CD4-positive, alpha-beta T cell (primary cell): ENCODE measurements at places on chromosomes 4 and X. TPM values are rescaled to one million over a fixed set of nuclear protein-coding genes. Genes with fewer than 3 reads are reported as not detected.

- no peaks in the 10 kb centered on the region for H3K4me1 ChIP-seq
- H3K27ac ChIP-seq = no peak overlapping the region
- DNase-seq = no peak
- H3K27me3 ChIP-seq = no peaks in the 10 kb centered on the region
- H3K36me3 ChIP-seq = no peaks in the 10 kb centered on the region
Measured at GRCh38 chr4:30537456-30537855, 182.7 kb upstream of the PCDH7 start.

DNA sequence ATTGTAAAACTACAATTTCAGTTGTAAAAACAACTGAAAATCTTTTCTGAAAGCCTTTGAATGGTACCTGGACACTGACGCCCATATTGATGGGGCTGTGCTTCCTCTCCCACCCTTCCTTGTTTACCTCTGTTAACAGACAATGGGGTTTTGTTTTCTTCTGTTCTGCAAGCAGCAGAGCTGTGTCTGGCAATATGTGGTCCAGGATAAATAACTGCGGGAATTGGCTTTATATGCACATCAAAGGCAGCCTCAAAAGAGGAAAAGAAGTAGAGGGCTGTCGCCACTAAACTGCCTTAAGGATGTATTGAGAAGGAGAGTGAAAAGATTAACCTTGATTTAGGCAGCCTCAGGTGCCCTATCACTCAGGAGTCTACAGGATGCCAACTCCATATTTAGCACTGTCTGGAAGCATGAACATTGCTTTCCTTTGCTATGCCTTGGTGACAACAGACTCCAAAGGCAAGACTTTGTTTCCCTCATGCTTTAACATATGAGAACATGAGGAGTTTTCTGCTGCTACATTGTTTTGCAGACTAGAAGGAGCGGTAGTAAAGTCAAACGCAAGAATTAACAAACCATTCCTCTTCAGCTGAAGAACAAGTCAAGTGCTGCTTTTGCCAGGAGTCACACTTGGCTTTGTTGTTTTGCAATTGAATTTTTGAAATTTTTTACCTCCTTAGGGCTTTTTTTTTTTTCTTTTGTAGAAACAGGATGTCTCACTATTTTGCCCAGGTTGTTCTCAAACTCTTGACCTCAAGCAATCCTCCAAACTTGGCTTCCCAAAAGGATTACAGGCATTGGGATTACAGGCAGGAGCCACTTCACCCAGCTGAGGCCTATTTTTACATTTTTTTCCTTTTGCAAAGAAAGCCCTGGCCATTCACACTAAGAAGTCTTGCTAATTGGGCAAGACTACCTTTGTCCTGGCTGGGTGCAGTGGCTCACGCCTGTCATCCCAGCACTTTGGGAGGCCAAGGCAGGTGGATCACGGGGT, 3.0 kb downstream of the IL21 start:
- no peak overlapping the region for H3K4me3 ChIP-seq
- no peaks in the 10 kb centered on the region for H3K36me3 ChIP-seq
- no peak for DNase-seq

GRCh38 chr4:74523096-74523495, 78.2 kb downstream of the AREG start:
- H3K4me3 ChIP-seq = no peak overlapping the region
- H3K27me3 ChIP-seq = no peaks in the 10 kb centered on the region
- H3K36me3 ChIP-seq = no peaks in the 10 kb centered on the region
- H3K27ac ChIP-seq = no peak overlapping the region
- no peak for DNase-seq

DNA sequence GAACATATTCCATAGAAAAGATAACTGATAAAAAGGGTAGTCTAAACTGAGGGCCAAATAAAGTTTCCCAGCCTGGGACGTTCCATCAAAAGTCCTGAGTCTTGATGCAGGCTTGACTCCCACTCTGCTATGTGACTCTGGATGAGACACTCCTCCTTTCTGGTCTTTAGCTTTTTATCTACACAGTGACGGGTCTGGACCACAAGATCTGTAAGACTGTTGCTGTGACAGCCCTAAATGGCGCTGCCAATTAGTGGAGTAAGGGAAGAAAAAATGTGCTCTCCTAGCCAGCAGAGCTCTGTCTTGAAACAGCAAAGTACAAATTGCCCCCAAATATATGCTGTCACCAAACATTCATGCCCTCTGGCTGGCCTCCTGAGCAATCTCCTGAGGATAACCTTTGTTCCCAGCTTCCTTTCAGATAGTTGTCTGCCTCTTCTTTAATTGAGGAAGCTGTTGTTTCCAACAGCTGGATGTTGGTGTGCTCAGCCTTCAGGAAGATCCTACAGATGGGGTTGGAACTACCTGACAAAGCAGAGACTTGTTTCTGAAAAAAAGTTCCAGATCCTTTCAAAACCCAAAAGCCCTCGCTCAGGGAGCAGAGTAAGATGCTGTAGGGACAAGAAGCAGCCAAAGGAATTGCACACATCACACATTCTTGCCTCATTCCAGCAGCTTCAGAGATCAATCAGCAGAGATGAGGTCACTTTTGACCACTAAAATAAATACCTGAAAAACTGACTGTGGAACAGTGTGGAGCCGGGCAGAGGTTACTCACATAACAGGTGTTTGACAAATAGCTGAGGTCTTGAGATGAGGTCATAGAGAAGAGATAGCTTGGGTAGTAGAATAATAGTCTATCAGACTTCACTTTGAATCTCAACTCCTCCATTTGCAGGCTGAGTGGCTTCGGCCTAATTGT, 383.4 kb upstream of the FGF13 start:
- no peaks in the 10 kb centered on the region for H3K36me3 ChIP-seq
- H3K4me3 ChIP-seq = no peak overlapping the region
- no peaks in the 10 kb centered on the region for H3K27me3 ChIP-seq
- H3K4me1 ChIP-seq = no peaks in the 10 kb centered on the region

GRCh38 chr4:6472008-6472386, 417 bp downstream of the PPP2R2C start:
- H3K4me1 ChIP-seq = peaks cover 8% of the 10 kb centered on the region
- no peak for DNase-seq
- H3K27ac ChIP-seq = no peak overlapping the region
- no peak overlapping the region for H3K4me3 ChIP-seq
- H3K36me3 ChIP-seq = no peaks in the 10 kb centered on the region

DNA sequence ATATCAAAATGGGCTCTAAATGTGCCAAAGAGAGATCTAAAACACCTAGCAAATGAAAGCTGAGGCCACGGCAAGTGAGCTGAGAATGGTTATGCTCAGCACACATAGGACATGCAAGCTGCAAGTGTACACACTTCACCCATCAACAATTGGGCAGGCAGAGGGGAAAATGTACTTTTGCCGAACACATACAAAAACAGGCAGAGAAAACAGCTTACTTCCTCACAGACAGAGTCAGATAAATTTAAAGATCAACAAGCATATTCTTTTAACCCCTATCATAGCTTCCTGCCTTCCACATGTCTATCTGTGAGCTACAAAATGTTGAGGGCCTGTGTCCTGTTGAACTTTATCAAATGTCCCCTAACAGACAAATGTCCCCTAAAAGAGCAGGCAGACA, 60.3 kb downstream of the SH3KBP1 start:
- H3K27ac ChIP-seq = no peak overlapping the region
- no peaks in the 10 kb centered on the region for H3K27me3 ChIP-seq
- no peak for DNase-seq

DNA sequence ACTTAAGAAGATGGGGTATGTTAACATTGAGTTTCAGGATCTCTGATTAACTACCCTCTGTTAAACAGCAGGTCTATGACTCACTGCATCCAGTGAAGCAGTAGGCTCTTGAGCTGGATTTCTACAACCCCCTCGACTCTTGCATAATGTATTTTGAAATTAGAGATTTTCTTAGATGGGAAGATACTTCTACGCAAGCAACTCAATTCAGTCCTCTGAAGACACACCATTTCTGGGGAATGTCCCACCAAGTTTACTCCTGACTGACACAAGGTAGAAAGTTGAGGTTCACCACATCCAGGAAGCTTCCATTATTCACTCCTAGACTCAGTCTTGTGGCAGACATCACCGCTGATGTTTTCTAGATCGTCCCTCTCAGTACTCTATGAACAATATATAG, 12.9 kb downstream of the PALLD start:
- H3K27me3 ChIP-seq = no peaks in the 10 kb centered on the region
- DNase-seq = no peak
- no peak overlapping the region for H3K27ac ChIP-seq
- peaks cover 20% of the 10 kb centered on the region for H3K4me1 ChIP-seq

GRCh38 chrX:69119122-69119521, 46.1 kb downstream of the PJA1 start:
- no peaks in the 10 kb centered on the region for H3K27me3 ChIP-seq
- no peaks in the 10 kb centered on the region for H3K36me3 ChIP-seq
- H3K4me3 ChIP-seq = no peak overlapping the region
- no peak for DNase-seq

DNA sequence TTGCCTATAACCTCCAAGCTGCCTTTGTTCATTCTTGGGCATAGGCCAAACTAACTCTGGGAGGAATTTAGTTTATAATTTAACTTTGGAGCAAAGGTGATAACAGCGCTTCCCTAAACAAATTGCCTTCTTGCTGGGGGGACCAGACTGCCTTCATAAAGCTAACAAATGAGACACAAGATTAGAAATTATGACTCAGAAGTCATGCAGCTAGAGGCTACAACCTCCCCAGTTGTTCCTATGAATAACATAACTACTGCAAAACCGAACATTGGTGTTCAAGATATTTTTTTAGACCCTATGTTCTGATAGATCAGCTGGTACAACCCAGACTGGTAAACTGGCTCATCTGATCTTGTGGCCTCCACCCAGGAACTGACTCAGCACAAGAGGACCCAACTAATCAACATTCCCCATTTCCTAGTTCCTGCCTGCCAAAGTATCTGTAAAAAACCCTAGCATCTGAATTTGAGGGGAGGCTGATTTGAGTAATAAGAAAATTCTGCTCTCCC, 22.0 kb upstream of the TMPRSS11B start:
- no peaks in the 10 kb centered on the region for H3K4me1 ChIP-seq
- no peak for DNase-seq
- H3K27me3 ChIP-seq = peaks cover 4% of the 10 kb centered on the region

- H3K36me3 ChIP-seq = no peaks in the 10 kb centered on the region
- no peak for DNase-seq
- H3K4me1 ChIP-seq = no peaks in the 10 kb centered on the region
Measured at GRCh38 chr4:17142232-17142711, 243.8 kb upstream of the LDB2 start.

- no peaks in the 10 kb centered on the region for H3K4me1 ChIP-seq
- no peak for DNase-seq
- H3K4me3 ChIP-seq = no peak overlapping the region
- no peaks in the 10 kb centered on the region for H3K36me3 ChIP-seq
Measured at GRCh38 chr4:181599134-181599533, 644.1 kb upstream of the TENM3 start.

- no peak overlapping the region for H3K27ac ChIP-seq
- DNase-seq = no peak
- no peaks in the 10 kb centered on the region for H3K4me1 ChIP-seq
- no peaks in the 10 kb centered on the region for H3K36me3 ChIP-seq
- no peaks in the 10 kb centered on the region for H3K27me3 ChIP-seq
Measured at GRCh38 chr4:129344058-129344457, 248.1 kb downstream of the C4orf33 start.

DNA sequence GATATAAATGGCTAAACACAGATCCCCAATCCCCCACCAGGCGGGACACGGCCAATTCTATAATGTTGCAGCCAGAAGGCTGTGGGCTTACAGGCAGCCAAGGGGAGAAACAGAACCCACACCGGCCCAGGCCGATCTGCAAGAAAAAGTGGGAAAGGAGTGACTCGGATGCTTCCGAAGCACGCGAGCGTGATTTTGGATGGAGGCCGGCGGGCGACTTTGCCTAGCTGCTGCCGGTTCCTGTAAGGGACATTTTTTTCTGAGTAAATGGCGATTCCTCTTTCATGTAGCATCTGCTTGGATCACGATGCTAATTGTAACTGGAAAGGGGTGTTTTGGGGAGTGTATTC, 470.2 kb downstream of the PCDH19 start:
- DNase-seq = no peak
- no peaks in the 10 kb centered on the region for H3K4me1 ChIP-seq
- no peak overlapping the region for H3K27ac ChIP-seq
- no peak overlapping the region for H3K4me3 ChIP-seq

GRCh38 chrX:42837101-42837726, 59.3 kb upstream of the PPP1R2C start:
- DNase-seq = no peak
- H3K27me3 ChIP-seq = no peaks in the 10 kb centered on the region
- H3K4me1 ChIP-seq = no peaks in the 10 kb centered on the region
- no peaks in the 10 kb centered on the region for H3K36me3 ChIP-seq
- H3K4me3 ChIP-seq = no peak overlapping the region
- no peak overlapping the region for H3K27ac ChIP-seq

DNA sequence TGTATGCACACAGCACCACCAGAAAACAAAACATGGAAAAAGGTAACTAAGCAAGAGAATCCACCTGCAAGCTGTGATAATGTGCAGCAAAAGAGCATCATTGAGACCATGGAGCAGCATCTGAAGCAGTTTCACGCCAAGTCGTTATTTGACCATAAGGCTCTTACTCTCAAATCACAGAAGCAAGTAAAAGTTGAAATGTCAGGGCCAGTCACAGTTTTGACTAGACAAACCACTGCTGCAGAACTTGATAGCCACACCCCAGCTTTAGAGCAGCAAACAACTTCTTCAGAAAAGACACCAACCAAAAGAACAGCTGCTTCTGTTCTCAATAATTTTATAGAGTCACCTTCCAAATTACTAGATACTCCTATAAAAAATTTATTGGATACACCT, 90.2 kb downstream of the TET2 start:
- no peak overlapping the region for H3K4me3 ChIP-seq
- H3K27ac ChIP-seq = no peak overlapping the region
- H3K27me3 ChIP-seq = no peaks in the 10 kb centered on the region
- no peaks in the 10 kb centered on the region for H3K4me1 ChIP-seq
- no peak for DNase-seq

GRCh38 chr4:123786163-123786915, 389.7 kb downstream of the SPRY1 start:
- no peak overlapping the region for H3K27ac ChIP-seq
- DNase-seq = no peak
- H3K36me3 ChIP-seq = no peaks in the 10 kb centered on the region
- H3K4me1 ChIP-seq = no peaks in the 10 kb centered on the region
- H3K4me3 ChIP-seq = no peak overlapping the region

GRCh38 chrX:46953137-46953527, 40.9 kb downstream of the JADE3 start:
- DNase-seq = no peak
- no peaks in the 10 kb centered on the region for H3K4me1 ChIP-seq
- no peaks in the 10 kb centered on the region for H3K36me3 ChIP-seq
- H3K4me3 ChIP-seq = no peak overlapping the region

The HMGB2 gene
- 232 TPM for total RNA-seq

The CWH43 gene
- total RNA-seq = not detected

The CYP4V2 gene
- 12.7 TPM for total RNA-seq

The CT83 gene
- total RNA-seq = not detected

The POLN gene
- total RNA-seq = 2.1 TPM

The DDX53 gene
- total RNA-seq = not detected

The NAA11 gene
- total RNA-seq = not detected

The HTR2C gene
- not detected for total RNA-seq

The HPSE gene
- 2.1 TPM for total RNA-seq
